ENCODE measurements at places on chromosomes 2 and 18.
A peak's percentile ranks its signal among the peaks of the same experiment; 100 is the strongest.

DNA sequence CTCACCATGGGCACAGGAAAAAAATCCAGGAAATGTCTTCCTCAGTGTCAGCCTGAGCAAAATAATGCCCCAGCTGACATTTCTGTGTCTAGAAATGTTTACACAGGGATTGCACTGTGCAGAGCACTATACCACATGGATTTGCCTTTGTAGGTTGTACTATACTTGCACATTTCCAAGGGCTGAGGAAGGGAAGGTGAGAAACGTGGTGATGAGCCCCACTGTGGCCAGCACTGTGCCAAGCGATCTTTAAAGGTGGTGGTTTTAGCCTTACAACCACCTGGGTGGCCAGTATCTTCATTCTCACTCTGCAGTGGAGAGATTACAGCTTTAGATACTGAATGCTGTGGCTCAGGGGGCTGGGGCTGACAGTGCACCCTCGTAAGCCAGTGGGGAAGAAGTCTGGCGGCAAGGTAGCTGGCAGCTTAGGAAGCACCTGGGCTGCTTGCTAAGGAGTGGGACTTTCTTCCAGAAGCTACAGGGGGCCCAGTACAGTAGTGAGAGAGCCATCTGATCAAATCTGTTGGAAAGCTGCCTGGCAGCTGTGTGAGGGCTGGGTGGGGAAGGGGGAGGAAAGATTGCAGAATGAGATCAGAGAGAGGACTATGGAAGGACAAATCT, 81.4 kb upstream of the MSH2 start:
- peak; percentile 44 for DNase-seq

DNA sequence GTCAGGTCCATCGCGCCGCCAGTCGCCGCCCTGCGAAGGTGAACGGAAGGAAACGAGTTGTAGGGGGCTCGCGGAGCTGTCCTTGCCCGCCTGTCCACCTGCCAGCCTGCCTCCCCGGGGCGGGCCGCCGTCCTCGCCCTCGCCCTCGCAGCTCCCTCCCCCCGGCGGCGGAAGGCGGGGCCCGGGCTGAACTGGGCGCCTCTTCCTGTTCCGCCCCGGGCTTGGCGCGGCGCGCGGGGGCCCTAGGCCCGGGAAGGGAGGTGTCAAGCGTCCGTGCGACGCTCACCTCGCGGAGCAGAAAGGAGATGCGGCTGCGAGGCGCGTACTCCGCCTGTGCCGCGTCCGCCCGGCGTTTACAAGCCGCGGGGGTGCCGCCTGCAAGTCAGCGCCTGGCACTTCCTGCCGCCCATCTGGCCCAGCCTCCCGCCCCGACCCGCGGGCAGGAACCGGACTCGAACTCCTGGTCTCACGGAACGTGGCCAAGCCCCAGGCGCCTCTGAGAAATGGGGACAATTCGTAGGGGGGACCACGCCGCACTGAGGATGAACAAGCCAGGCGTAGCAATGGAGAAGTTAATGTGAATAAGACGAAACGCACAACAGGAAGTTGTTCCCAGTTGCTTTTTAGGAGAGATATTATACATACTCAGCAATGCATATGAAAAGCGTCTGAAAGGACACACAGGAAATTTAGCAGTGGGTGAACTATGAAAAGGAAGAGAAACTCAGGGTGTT, at the start of gene CNPPD1:
CNPPD1 (minus strand) TSS at position 108 of the 734 bp plus-strand sequence; CDS start at position 11, 97 bp downstream.
- DNase-seq = peak; percentile 90

DNA sequence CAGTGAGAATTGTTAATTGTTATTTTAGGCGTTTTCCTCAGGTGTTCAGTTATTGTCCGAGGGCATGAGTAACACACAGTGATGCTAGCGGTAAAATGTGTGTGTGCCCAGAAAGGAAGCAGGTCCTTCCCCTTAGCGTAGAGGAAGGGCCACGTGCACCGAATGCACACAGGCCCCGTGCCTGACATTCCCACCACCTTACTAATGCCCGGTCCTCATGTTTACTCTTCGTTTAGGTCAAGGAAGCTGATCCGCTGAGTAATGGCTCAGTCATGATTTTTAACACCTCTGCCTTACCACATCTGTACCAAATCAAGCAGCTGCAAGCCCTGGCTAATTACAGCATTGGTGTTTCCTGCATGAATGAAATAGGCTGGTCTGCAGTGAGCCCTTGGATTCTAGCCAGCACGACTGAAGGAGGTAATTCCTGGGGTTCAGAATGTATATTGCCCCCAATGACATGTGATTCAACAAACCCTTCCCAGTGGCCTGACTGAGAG, 76.7 kb downstream of the MERTK start:
- DNase-seq = no peak

DNA sequence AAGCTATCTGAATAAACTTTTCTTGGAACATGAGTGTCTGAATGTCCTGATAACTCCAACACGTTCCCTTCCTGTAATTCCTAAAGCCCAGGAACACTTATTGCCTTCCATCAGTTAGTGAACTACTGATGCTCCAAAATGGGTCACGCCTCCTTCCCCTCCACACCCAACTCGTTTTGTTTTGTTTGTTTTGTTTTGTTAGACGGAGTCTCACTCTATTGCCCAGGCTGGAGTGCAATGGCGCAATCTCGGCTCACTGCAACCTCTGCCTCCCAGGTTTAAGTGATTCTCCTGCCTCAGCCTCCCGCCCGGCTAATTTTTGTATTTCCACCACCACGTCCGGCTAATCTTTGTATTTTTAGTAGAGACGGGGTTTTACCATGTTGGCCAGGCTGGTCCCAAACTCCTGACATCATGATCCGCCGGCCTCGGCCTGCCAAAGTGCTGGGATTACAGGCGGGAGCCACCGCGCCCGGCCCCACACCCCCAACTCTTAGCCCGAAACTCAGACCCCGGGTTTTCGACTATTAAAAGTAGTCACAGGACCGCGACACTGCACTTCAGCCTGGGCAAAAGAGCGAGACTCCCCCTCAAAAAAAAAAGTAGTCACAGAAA, 774 bp downstream of the IER3IP1 start:
- no peak for DNase-seq

DNA sequence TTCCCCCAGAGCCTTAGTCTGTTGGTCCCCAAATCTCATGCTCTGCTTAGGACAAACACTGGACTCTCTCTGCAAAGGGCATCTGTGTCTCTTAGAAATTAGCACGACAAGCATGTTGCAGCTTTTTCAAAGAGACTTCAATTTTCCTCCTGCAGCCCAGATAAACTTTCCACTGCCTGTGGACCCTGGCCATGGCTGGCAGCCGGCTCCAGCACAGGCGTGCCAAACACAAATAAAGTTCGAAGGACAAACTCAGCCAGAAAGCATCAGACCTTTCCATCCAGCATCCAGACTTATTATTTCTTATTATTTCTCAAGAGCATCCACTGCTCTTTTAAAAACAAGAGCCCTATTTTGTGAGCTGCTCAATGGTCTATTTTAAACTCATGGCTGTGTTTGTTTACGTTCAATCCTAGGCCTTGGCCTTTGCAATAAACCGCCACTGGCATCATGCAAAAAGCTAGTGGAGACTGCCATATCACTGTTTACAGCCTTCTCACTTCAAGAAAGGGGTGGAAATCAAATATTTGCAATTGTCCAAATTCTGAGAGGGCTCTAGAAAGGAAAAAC, 300.8 kb downstream of the BCL11A start:
- peak; percentile 63 for DNase-seq

DNA sequence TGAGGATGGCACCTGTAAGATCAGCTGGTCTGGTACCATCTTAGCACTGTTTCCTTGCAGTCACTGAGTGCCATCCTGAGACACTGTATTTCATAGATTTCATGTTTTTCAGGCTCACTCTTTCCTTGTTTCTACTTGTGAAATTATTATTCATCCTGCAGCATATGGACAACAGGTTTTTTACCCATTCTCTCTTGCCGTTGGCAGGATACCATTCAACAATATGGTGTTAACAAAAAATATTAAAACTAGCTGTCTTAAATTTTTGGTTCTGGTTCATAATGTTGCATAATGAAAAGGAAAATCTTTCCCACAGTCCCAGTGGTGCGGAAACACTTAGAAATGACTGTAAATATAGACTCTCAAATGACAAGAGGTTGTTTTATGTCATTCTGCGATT, 23.1 kb upstream of the ATG16L1 start:
- no peak for DNase-seq

DNA sequence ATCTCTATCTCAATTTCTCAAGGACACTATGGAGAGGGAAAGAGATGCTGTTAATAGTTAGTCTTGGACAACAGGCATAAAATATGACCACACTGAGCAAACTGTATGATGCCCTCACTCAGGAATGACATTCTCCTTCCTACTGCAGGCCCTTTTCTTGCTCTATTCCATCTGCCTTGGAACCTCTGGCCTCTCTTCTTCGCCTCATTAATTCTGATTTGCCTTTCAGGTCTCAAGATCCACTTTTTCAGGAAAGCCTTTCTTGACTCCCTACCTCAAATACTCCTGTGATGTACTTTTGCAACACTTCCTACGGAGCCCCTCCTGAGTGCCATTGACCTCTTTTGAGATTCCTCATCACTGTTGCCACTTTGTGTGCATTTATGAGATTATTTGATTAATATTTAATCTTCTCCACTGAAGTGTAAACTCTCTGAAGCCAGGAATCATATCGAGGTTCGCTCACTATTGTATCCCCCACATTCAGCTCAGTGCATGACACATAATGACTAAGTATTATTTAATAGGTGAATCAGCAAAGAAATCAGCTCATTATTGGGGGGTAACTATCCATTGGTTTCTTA, 21.3 kb upstream of the SPP2 start:
- no peak for DNase-seq

DNA sequence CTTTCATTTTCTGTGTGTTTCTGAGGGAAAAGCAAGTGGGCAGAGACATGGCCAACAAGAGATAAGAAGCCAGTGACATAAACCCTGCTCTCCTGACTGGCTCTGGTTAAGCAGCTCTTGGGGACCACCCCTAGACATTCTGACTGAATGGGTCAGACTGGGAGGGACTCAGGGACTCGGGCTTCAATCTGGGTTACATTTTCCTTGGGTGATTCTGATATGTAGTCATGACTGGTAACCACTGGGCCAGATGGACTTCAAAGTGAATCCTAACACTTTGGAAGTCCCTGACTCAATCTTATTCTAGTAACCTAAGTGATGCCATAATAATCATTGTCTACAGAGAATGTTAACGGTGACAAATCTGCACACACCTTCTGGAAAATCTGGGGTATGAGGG, 397.8 kb downstream of the NBAS start:
- no peak for DNase-seq

DNA sequence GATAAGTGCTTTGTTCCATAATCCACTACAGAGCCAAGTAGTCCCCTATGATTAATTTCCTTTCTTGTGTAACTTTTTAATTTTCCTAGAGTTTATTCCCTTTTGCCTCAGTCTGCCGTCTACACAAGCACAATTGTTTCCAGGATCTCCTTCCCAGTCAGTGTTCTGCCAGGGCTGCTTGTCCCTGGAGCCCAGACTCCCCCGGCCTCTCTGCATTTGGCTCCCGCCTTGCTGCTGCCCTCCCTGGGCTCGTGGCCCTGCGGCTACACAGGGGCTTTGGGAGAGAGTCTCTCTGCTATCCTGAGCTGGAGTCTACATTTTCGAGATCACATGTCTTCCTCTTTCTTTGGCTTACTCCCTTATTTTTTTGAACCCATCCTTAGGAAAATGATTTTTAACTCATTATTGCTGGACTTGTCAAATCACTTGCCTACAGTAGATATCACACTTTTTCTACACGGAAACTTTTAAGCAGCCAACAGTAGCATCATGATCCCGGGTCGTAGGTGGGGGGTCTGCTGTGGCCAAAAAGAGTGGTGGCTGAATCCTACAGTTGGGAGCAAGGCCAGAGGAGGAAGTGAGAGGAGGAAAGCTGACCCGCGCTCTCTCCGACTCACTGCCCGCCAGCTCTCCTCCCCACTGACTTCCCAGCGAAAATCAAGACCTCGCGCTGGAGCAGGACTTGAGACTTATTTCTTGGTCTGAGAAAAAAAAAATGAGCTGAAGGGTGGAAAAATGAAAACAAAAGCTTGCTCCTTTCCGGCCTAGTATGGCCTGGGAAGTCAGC, 9.4 kb downstream of the FBLN7 start:
- peak; percentile 83 for DNase-seq

- no peak for DNase-seq
Observed at GRCh38 chr18:43049021-43049420, 66.5 kb downstream of the RIT2 start.

DNA sequence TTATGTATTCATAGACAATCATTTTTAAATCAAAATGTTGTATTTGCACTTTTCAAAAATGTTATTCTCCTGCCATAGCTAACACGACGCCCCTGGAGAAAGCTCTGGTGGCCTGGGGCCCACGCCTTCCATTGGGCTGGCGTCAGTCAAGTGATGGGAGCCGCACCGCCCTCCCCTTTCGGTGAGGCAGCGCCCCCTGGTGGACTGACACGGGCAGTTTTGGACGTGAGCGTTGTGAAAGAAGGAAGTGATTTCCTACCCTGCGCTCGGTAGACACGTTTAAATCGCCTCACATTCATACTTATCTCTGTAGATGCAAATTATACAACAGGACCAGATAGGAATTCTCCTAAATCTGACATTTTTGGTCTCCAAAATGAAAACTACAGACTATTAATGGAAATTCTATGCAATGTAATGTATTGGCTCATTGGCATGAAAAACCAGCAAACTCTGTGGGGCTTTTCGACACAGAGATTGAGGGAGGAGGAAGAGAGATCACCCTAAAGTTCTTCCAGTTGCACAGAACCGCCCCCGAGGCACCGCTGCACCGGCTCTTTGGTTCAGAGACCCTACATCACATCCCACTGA, 326.2 kb upstream of the SOX11 start:
- DNase-seq = peak; percentile 85

DNA sequence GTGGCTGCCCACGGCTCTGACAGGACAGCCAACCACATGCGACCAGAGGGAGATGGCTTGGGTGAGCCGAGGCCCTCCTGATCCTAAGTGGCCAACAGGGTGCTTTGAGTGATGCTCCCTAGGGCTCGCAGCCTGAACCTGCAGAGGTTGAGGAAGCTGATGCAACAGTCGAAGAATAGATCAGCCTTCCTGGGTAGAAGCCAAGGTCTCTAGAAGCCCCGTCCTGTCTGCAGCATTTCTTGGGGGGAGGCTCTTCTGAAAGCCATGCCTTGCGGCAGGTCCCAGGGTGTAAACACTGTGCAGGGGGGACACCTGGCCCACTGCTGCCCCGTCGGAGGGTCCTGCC, 136.4 kb downstream of the HDAC4 start:
- DNase-seq = peak; percentile 48

GRCh38 chr2:166246901-166247300, 119.1 kb upstream of the SCN1A start:
- DNase-seq = no peak

GRCh38 chr2:15367715-15368114, 193.4 kb downstream of the NBAS start:
- no peak for DNase-seq

DNA sequence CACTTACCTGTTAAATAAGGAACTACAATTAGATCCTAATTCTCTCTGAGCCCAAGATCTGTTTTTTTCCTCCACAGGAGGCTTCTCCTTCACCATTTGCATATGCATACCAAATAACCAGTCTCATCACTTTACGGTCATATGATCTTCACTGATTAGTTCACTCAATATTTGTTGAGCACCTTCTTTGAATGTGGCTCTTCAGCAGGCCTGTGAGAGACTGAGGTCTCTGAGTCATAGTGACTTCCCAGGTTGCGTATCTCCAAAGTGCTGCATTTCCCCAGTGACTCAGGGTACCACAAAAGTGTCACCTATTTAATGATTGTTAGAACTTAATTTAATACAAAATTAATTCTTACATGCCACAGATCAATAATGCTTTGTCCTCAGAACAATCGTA, 108.8 kb upstream of the TRIB2 start:
- no peak for DNase-seq

- no peak for DNase-seq
Observed at GRCh38 chr2:78870343-78870967, 155.0 kb upstream of the REG3G start.

- DNase-seq = no peak
Observed at GRCh38 chr2:47499621-47500309, 96.8 kb downstream of the MSH2 start.
